ENCODE measurements at places on chromosomes 12 and 14.

DNA sequence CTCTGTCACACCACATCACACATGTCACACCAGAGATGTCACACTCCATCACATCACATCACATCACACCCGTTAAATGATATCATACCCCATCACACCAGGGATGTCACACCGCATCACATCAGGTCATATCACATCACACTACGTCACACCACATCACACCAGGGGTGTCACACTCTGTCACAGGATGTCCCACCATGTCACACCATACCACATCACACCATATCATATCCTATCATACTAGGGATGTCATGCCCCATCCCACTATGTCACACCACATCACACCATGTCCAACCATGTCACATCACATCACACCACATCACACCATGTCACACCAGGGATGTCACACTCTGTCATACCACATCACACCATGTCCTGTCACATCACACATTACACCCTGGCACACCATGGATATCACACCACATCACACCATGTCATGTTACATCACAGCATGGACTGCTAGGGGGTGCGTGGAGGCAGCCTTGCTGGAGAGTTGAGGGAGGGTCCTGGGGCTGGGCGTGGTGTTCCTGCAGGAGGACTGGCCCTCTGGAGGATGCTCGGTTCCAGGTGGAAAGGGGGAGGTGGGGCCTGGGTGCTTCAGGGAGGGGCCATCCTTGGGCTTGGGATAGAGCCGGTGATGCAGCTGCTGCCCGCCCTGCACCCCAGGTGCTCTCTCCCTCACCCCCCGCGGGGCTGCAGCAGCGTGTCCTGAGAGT lies 134.6 kb downstream of the TMEM121 start:
- no peak for DNase-seq

- DNase-seq = no peak
Observed at GRCh38 chr12:103348935-103349334, 146.8 kb downstream of the C12orf42 start.

GRCh38 chr14:100786131-100786530 lies 39.8 kb upstream of the MEG3 start:
- no peak for DNase-seq

DNA sequence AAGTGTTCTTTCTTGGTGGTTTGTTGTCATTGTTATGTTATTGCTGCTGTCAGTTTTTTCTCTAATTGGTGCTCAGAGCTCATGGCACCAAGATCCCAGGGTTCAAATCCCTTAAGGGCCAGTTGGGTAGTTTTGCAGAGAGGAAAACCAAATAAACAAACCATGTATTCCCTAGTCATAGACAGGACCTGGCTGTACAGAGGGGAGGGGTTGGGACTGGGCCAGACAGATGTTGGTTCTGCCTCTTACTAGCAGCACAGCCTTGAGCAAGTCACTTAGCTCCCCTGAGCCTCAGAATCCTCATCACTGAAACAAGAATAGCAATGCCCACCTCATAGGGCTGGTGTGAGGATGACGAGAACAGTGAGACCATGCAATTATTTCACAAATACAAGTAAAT lies 53.4 kb downstream of the LTBP2 start:
- no peak for DNase-seq

- no peak for DNase-seq
Observed at GRCh38 chr14:82070040-82070439, 536.4 kb upstream of the SEL1L start.

GRCh38 chr14:20782280-20782890 lies 1.3 kb downstream of the RNASE6 start:
- DNase-seq = peak; percentile 23

DNA sequence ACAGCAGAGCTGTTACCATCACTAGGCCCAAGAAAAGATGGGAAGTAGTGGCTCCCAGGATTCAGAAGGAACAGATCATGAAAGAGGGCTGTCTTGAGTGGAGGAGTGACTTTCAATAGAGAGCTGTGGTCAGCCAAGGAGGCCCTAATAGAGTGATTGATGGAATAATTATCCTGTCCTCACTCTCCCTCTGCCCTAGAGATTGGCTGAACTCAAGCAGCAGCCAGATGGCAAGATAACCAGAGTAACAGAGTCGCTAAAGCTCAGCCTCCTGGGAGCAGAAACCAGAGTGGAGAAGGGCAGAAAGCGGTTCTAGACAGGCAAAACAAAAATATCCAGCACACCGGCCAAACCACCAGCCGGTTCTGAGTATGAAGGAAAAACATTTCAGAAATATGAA lies 23.1 kb downstream of the GMFB start:
- DNase-seq = no peak

- DNase-seq = no peak
Observed at GRCh38 chr14:75188086-75188485, 11.7 kb upstream of the TMED10 start.

Data from naive thymus-derived CD8-positive, alpha-beta T cell (primary cell).